ENCODE measurements at places on chromosomes 2 and 18.

GRCh38 chr2:112876971-112877361 is 34.0 kb upstream of the IL37 start:
- no peak for DNase-seq

DNA sequence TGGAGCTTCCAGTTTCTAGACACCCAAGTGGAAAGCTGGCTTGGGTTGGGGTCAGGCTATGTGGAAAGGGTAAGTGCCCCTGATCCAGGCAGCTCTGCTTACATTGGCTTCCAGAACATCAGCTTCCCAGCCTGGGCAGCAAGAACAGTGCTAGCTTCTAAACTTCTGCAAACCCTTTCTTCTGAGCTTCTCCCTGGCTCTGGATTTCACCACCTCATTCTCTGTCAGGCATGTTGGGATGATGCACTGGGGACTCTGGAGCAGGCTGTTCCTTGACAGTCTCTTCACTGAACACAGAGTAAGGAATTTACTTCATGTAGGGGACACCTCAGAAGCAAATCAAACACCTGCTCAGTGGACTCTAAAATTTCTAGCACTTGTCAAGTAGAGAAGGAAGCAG is 72.8 kb downstream of the LYPD1 start:
- DNase-seq = no peak

- DNase-seq = no peak
These were observed 58.7 kb upstream of the SP3 start for GRCh38 chr2:174023591-174024523.

DNA sequence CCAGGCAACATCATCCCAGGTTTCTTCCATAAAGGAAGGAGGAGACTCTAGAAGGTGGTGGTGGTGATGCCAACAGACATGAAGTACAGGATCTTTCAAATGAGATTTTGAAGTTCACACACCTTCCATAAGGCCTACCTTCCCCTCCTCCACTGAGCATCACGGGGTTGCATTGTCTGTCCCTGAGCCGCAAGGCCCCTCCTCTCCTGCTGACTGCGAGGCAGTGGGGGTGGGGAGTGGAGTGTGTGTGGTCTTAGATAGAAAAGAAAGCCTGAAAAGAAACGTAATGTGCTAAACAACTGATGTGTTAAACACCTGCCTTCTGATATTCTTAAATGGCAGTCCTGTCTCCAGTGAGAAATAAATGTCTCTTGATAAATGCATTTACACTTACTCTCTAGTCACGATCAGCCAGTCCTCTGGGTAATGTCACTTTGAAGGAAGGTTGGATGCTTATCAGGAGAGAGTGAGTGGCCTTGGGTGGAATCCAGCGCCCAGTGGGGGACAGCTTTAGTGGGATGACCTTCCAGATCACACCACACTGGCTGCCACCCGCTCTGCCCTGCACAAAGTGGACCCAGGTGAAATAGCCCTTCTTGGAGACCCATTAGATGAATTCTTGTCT is 5.5 kb upstream of the SCYGR5 start:
- DNase-seq = no peak

- no peak for DNase-seq
These were observed 72.7 kb upstream of the ZCCHC2 start for GRCh38 chr18:62450175-62450545.
